Right atrium auricular region (tissue), 2 donors: ENCODE measurements at places on chromosomes 3 and 15. TPM values are rescaled to one million over a fixed set of nuclear protein-coding genes. Genes with fewer than 3 reads are reported as not detected.

The HACL1 gene
- total RNA-seq, result 13.2 TPM

The P2RY12 gene
- total RNA-seq, result 1.5 TPM

The TMC3 gene
- total RNA-seq, result not detected

The SPESP1 gene
- 7.2 TPM for total RNA-seq

The PLCB2 gene
- total RNA-seq, result 8.4 TPM

The AP3B2 gene
- total RNA-seq, result not detected

The ARHGAP31 gene
- 29.9 TPM for total RNA-seq

The IL1RAP gene
- 6.3 TPM for total RNA-seq

The IGF2BP2 gene
- total RNA-seq, result 11.0 TPM

The USP4 gene
- total RNA-seq, result 13.5 TPM

The ZNF639 gene
- 46.4 TPM for total RNA-seq

The FOXB1 gene
- not detected for total RNA-seq

The GOLGA8K gene
- total RNA-seq, result not detected

The PPP1R14D gene
- total RNA-seq, result not detected

The FAM107A gene
- 76.5 TPM for total RNA-seq

The SUSD5 gene
- total RNA-seq, result 1.7 TPM

The ERICH6 gene
- total RNA-seq, result not detected

The ADCY5 gene
- 163 TPM for total RNA-seq

The NSUN3 gene
- total RNA-seq, result 6.6 TPM

The IQCF5 gene
- not detected for total RNA-seq

The TMEM212 gene
- not detected for total RNA-seq

The P3H2 gene
- total RNA-seq, result 5.1 TPM

The FBXO40 gene
- total RNA-seq, result 187 TPM

The SLC2A2 gene
- not detected for total RNA-seq

The TMEM207 gene
- total RNA-seq, result not detected

The ATP13A5 gene
- total RNA-seq, result not detected

The BTLA gene
- not detected for total RNA-seq

The DAZL gene
- not detected for total RNA-seq

The GOLGA6L7 gene
- not detected for total RNA-seq

The SERPINI1 gene
- total RNA-seq, result 2.0 TPM
